NCI-H1694 treated with DMSO at 0.1 percent for 48 hours (cell line): ENCODE measurements at places on chromosomes 16 and 17.

- DNase-seq, result no peak
These were observed 9.4 kb downstream of the C17orf100 start for GRCh38 chr17:6660805-6661463.

DNA sequence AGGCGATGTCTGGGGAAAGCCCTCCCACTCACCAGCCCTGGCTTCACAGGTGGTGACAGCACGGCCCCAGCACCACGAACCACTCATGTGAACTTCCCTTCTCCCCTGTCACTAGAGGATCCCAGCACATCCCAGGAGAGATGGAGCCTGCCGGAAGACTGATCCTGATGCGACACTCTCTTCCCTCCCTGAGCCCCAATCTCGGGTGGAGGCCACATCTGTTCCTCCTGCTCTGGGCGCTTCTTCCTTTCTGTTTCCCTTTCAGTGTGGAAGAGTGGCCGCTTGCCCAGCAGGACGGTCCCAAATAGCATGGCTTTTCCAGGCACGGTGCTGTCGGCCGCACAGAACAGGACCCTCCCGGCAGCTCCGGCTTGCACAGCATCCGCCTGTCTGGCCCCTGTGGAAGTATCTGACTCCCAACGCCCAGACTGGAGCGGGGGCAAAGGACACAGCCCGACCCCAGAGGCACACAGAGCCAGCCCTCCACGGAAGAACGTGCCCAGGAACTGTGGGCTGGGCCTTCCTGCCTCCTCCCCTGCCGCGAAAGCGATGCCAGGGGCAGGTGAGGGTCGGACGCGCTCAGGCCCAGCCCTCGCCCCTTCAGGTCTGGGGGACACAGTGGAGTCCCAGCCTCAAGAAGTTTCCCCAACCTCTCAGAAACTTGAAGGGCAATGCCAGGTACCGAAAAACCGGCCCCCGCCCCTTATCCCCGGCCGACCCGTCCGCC lies 37.6 kb downstream of the CBFA2T3 start:
- no peak for DNase-seq

DNA sequence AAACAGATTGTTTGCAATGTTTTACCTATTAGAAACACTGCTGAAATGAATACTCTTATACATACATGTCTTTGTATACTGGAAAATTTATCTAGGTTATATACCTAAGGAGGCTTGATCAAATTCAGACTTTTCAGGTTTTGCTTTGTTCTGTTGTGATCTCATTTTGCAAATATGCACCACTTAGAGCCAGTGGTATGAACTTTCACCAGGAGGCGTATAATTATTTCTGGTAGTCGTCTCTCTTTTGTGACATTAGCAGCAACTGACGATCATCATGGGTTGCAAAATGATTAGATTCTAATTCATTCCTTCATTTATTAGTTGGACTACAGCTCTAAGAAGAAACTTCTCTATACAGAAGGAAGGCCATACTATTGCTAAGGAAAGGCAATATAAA lies 26.9 kb downstream of the AP1G1 start:
- no peak for DNase-seq

GRCh38 chr17:79163071-79163470 lies 88.4 kb downstream of the ENGASE start:
- DNase-seq, result no peak

DNA sequence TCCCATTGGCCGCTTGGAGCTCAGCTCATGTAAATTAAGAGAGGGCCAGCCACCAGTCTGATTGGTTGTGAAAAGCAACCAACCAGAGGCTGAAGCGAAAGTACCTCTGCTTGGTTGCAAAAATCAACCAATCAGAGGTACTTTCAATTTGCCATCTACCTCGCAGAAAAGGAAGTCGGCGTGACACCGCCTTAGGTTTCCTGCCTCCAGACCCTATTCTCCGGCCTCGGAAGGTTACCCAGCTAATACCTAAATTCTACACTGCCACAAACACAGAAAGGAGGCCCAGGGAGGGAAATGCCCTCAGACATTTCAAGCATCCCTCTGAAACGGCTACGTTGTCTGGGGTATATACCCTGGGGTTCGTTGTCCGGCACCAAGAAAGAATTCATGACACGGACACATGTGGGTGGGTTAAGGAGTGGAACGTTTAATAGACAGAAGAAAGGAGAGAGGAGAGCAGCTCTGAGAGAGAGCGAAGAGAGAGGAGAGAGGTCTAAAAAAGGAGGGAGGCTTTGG lies 481.3 kb downstream of the TMEM114 start:
- no peak for DNase-seq

- no peak for DNase-seq
These were observed 180.7 kb downstream of the PARN start for GRCh38 chr16:14449334-14449733.

- no peak for DNase-seq
These were observed 355.1 kb upstream of the MON1B start for GRCh38 chr16:76835779-76836300.

DNA sequence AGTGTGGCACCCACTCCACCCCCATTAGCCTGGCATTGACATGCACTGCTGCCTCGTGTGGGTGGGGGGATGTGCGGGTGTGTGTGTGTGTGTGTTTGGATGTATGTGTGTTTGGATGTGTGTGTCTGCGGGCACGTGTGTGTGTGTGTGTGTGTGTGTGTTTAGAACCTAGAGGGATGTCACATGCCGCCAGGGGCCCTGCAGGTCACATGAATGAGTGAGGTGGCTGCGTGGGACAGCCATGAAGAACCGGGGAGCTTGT lies 9.0 kb downstream of the KATNB1 start:
- DNase-seq, result no peak

DNA sequence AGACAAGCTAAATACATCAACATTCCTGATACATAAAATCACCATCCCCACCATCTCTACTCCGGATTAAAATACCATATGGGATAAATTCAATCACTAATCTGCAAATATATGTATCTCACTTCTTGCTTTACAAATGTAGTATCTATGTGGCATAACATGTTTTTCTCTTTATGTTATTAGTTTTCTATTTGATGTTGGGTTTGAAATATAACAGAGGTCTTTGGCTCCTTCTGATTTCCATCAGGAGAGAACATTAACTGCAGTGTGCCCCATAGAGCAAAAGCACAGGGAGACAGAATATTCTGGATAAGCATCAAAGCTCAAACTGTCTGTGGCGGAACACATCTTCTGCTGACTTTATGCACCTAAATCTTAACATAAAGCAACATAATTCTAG lies 547.2 kb upstream of the CDH8 start:
- no peak for DNase-seq

- DNase-seq, result no peak
These were observed 10.9 kb downstream of the HOXB4 start for GRCh38 chr17:48567209-48567608.

- DNase-seq, result no peak
These were observed 9.9 kb downstream of the FMNL1 start for GRCh38 chr17:45231481-45232116.

DNA sequence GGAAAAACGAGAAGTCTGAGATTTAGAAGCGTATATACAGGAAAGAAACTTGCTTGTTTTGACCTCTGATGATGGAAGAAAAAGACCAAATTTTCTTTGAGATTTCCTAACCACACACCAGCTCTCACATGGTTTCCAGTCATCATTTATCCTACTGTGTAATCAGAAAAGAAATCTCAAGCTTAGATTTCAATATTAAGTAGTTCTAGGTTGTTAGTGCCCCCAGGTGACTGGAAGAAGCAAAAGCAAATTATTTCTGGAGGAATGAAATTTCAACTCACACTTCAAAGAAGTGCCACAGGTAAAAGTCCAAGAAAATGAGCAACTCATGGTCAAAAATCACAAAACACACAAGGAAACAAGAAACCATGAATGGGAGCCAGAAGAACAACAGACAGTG lies 51.8 kb upstream of the KDM6B start:
- DNase-seq, result no peak

DNA sequence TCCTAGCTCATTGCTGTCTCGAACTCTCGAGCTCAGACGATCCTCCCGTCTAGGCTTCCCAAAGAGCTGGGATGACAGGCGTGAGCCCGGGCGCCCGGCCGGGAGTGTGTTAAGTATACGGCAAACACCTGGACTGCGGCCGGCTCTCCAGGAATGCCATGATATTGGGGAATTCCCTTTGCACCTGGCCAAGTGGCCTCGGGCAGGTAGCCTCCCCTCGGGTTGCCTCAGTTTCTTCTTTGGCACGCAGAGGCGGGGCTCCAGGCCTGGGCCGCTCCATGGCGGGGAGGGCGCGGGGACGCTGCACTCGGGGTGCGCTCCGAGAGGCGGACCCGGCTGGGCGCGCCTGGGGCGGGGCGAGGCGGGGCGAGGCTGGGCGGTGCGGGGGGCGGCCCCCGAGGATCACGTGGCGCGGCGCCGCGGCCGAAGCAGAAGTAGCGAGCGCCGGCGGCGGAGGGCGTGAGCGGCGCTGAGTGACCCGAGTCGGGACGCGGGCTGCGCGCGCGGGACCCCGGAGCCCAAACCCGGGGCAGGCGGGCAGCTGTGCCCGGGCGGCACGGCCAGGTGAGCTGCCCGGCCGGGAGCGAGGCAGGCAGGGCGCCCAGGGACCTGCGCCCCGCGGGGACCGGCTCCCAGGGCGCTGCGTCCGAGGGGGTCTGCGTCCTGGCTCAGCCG lies at the start of gene PLCG2:
Gene PLCG2, plus strand, starts transcription at position 431 of the 675 bp plus-strand sequence. CDS start 6,699 bp downstream, outside the sequence.
- no peak for DNase-seq

GRCh38 chr16:84486126-84486525 lies 18.3 kb downstream of the MEAK7 start:
- no peak for DNase-seq

- DNase-seq, result no peak
These were observed 10.3 kb upstream of the IRF8 start for GRCh38 chr16:85888405-85889331.
